ENCODE measurements at places on chromosomes 1 and 21.

GRCh38 chr1:30250338-30250983, 472.9 kb downstream of the MATN1 start:
- no peak for DNase-seq

DNA sequence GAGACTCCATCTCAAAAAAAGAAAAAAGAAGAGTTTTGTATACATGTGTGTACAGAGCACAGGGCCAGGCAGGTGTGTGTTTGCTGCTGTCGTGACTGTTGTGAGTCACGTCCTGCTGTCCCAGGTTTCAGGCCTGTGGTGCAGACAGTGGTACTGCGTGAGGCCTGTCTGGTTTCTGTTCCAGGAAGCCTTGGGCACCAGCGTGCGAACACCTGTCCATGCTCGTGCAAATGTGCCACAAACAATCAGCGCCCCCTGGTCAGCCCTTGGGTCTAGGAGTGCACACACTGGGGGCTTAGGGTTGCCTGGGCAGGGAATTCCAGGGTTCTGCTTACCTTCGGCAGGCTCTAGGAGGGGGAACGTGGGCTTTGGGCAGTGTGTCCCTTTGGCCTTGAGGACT, 16.9 kb downstream of the GPR157 start:
- no peak for DNase-seq

- no peak for DNase-seq
These were observed 4.7 kb downstream of the ARHGEF11 start for GRCh38 chr1:157040802-157041201.

DNA sequence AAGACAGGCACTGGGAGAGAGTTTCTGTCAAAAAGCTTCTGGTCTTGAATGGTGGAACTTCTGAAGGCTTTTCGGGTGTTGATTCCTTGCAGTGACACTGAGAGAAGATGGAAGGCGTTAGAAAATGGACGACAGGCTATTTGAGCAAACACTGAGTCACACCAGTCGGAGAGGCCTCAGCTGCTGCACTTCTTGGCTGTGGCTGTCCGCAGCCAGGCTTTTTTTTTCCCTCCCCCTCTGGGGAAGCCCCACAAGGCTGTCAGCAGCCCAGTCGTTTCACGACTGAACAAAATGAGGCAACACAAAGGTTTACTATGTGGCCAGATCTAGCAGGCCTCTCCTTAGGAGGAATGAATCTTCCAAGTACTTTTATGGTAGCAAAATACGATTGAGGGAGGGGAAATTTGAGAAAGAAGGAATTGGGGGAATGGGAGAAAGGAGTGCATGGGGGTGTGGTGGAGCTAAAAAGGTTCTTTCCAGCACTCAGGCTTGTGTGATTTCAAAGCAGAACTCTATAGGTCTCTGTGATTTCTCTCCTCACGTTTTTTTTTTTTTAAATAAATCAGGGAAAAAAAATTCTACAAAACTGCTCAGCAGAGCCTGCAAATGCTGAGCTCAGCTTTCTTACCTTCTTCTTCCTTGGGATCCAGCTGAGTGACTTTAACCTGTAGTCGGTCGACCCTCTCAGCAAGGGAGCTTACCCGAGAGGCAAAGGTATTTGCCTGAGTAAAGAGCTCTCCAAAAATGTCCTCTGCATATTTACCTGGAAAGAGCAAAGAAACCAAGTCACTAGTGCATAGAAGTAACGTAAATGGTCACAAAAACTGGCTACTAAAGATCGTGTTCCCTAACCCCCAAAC, 26.1 kb downstream of the GPR3 start:
- DNase-seq = no peak

- no peak for DNase-seq
These were observed 9.9 kb downstream of the CAMTA1 start for GRCh38 chr1:6795203-6795602.
